ENCODE measurements at places on chromosomes 6 and 20.

DNA sequence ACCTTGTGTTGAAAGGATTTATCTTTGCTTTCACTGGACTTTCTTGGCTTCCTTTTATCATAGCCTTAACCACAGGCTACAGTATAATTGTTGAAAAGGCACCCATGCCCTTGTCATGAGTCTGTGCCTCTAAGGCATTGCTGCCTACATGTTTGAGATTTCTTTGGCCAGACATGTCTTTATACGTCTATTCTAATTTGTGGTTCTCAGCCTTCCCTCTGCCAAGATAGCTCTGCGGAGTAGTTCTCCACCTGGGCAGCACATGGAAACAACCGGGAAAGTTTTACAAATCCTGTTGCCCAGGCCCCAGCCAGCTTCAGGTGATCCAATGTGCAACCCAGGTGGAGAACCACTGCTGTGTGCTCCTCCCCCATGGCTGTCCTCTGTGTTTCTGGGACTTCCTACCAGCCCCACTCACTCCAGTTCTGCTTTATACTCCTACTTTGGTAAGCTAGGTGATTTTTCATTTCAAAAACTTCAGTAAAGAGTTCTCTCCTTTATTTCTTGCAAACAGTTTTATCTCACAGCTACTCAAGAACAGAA lies 159.6 kb upstream of the MYLIP start:
- no peak for DNase-seq

- DNase-seq, result no peak
Observed at GRCh38 chr6:36025260-36025931, 955 bp upstream of the SLC26A8 start.

- DNase-seq, result no peak
Observed at GRCh38 chr20:23018941-23019340, 16.2 kb upstream of the SSTR4 start.

GRCh38 chr20:47466704-47467459 lies 34.8 kb upstream of the NCOA3 start:
- no peak for DNase-seq

DNA sequence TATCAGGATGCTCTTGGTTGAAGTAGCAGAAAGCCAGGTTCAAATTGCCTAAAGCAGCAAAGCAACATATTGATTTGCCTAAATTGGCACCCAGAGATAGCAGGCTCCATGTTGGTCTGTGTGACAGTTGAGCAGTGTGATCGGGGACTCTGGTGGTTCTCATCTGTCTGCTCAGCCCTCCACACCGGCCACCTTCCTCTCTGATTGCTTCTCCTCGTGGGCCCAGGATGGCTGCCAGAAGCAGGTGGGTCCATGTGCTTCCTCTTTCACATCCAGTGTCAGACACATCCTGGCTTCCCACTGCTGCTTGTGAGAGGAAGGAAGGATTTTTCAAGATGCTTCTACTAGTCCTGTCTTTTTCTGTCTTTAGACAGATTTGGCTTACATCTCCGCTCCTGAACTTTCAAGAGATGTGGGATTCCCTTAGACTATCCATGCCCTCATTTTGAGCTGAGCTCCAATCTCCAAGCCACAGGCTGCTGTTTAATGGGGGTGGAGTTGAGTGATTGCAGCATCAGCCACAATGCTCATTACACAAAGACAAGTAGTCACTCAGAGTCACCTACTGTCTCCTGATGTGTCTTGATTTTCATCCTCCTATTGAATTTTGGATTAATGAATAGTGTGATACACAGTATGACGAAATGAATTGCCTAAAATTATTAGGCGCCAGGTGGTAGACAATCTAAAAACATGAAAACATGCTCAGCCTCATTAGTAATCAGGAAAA lies 122.2 kb downstream of the ZDHHC14 start:
- DNase-seq, result no peak

GRCh38 chr6:72551470-72551869 lies 70.4 kb upstream of the KCNQ5 start:
- DNase-seq, result no peak
